ENCODE measurements at places on chromosomes 7 and 10. TPM values are rescaled to one million over a fixed set of nuclear protein-coding genes. Genes with fewer than 3 reads are reported as not detected.

Gene PSD
- polyA plus RNA-seq = 1.1 TPM

Gene EXOC6
- polyA plus RNA-seq = 9.4 TPM

Gene OPN1SW
- polyA plus RNA-seq = not detected

Gene ASAH2
- 0.08 TPM for polyA plus RNA-seq

Gene SLC13A1
- polyA plus RNA-seq = not detected

Gene ACTL6B
- not detected for polyA plus RNA-seq

Gene THNSL1
- polyA plus RNA-seq = 2.2 TPM

Gene AP3M1
- polyA plus RNA-seq = 19.3 TPM

Gene KIAA1549
- polyA plus RNA-seq = 1.7 TPM

Gene HMX2
- not detected for polyA plus RNA-seq

Gene TMEM140
- polyA plus RNA-seq = 35.2 TPM

Gene GIMAP2
- 22.0 TPM for polyA plus RNA-seq

Gene KIF20B
- polyA plus RNA-seq = 1.1 TPM

Gene TRPV5
- polyA plus RNA-seq = 0.05 TPM

Gene GNGT1
- not detected for polyA plus RNA-seq

Gene PTN
- 1.0 TPM for polyA plus RNA-seq

Gene CFAP70
- 6.0 TPM for polyA plus RNA-seq

Gene TYW1B
- 0.90 TPM for polyA plus RNA-seq

Gene DPP6
- 0.08 TPM for polyA plus RNA-seq

Gene MRPS33
- polyA plus RNA-seq = 47.3 TPM

Gene OR2A5
- polyA plus RNA-seq = not detected

Gene POU6F2
- not detected for polyA plus RNA-seq

Gene SRPK2
- polyA plus RNA-seq = 10.8 TPM

Gene LLCFC1
- 0.70 TPM for polyA plus RNA-seq

Gene RELN
- polyA plus RNA-seq = 0.24 TPM

Gene LGI1
- not detected for polyA plus RNA-seq

All from lung (tissue), 17 donors.